ENCODE measurements at places on chromosomes 7 and 10.

- DNase-seq: no peak
These were observed 159.2 kb upstream of the ITGB1 start for GRCh38 chr10:33117230-33117629.

GRCh38 chr10:27816320-27816719, 70.7 kb upstream of the MKX start:
- DNase-seq: no peak

GRCh38 chr10:104233817-104234216, 1.7 kb upstream of the CFAP43 start:
- DNase-seq: no peak

DNA sequence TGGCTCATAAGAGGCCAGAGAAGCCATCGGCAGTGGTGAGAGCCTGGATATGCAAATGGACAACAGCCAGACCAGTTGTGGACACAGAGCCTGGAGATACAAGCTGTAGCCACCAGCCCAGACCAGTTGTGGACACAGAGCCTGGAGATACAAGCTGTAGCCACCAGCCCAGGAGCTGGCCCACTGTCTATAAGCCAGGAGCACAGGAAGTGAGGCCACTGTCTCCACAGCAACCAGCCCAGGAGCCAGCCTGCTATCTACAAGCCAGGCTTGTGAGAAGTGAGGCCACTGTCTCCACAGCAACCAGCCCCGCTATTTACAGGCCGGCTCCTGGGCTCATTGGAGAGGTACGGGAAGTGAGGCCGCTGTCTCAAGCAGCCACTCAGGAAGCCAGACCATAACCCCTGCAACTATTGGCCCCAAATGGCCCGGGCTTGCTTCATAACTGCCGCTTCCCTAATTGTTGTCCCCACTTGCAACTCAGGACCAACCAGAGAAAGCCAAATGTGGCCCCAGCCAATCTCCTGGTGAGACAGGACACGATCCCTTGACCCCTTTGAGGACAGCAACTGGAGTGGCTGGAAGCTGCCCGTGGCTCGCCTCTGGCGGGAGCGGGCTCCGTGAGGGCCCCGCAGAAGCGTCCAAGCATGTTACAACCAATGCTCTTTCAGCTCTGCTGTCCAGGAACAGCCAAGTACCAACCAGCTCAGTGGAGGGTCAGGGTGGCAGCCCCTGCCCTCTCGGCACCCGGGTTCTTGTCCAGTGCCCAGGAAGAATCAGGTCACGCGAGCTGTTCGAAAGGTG, 44.1 kb upstream of the CNPY1 start:
- DNase-seq: no peak

DNA sequence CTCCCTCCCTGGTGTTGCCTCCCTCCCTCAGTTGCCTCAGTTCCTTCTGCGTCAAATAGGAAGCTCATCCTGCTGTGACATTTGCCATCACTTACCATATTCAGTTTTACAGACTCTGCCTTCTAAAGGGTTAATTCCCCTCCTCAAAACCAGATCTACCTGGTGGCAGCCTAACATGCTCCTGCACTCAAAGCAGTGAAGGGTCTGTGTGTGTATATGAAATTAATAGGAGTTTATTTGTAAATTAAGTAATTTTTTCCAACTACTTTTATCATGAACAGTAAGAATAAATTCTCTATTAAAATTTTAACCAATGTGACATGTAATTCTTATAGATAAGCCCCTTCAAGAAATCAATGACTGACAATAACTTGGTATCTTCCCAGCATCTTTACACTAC, 158.6 kb upstream of the INSYN2A start:
- no peak for DNase-seq

GRCh38 chr7:112437072-112437471, 13.2 kb upstream of the IFRD1 start:
- DNase-seq: no peak

DNA sequence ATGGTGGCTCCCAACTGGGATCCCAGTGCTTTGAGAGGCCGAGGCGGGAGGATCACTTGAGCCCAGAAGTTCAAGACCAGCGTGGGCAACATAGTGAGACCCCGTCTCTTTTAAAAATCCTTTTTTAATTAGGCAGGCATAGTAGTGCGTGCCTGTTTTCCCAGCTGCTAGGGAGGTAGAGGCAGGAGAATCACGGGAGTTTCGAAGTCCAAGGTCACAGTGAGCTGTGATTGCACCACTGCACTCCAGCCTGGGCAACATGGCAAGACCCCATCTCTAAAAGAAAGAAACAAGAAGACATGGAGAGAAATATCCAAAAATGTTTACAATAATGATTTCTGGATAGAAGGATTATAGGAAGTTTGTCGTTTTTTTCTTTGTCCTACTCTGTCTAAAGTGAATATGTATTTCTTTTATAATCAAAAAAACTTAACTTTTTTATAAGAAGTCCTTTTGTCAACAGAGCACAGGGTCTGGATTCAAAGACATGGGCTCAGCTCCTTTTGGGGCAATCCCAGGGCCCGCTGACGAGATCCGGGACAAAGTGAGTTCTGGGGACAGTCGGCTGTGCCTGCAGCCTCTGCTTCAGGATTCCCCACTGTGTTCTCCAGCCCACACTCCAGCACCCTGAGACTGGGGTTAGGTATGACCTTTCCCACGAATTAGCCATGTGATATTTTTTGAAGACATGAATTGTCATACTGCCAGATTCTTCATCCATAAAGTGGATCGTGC, 45.6 kb downstream of the PDGFA start:
- no peak for DNase-seq

DNA sequence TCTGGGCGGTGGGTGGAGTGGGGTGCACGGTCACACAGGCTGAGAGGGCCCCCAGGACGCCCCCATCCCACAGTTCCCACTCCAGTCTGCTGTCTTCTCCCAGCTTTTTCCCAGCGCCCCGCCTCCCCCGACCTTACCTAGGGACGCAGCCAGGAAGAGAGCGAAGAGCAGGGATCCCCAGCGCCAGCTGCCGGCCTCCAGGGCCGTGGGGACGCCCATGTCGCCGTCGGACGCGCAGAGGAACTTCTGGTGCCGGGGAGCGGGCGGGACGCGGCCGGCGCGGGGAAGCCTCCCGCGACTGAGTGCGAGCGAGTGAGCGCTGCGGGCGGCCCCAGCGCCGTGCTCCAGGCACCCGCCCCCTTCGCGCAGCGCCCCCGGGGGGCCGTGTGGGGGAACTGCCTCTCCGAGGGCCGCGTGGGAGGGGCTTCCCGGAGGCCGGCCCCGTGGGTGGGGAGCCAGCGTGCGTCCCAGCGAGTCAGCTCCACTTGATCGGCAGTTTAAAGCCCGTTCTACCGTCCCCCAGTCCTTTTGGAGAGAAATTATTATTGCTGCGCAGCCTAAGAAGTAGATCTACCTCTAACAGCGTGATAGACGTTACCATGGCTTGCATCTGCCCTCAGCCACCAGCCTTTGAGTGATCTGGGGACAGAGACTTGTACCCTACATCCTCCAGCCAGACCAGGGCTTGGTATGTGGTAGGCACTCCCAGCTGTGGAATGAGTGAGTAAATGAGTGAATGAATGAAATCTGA, at the start of gene VSIR:
TSS of gene VSIR (minus strand) at position 300 of the 751 bp plus-strand sequence. CDS start at position 219, 81 bp downstream.
- DNase-seq: no peak

GRCh38 chr7:37918526-37918925, 1.9 kb upstream of the SFRP4 start:
- DNase-seq: no peak

DNA sequence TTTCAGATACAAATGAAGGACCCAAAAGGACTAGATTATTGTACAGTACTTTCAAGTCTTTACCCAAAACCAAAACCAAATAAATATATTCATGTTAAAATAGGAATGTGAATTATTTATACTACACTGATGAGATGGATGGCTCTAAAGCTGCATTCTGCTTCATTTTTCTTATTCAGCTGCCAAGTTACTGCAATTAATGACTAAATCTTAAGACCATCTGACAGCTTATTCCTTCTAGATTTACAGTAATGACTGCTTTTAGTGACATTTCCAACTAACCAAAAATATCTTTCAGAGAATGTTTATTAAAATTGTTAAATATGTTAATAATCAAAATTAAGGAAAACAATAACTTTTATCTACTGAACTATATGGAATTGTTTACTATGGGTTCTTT, 20.9 kb downstream of the ENKUR start:
- no peak for DNase-seq

DNA sequence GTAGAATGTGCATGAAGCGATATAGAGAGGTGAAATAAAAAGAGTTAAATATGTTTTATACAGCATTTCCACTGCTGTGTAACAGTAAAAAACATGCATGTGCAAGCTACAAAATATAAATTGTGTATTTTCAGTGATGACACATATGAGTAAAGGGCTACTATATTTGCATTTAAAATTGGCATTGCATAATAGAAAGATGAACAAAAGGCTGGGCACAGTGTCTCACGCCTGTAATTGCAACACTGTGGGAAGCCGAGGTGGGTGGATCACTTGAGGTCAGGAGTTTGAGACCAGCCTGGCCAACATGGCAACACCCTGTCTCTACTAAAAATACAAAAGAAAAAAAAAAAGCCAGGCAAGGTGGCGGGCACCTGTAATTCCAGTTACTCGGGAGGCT, 79.8 kb upstream of the CCDC71L start:
- no peak for DNase-seq

DNA sequence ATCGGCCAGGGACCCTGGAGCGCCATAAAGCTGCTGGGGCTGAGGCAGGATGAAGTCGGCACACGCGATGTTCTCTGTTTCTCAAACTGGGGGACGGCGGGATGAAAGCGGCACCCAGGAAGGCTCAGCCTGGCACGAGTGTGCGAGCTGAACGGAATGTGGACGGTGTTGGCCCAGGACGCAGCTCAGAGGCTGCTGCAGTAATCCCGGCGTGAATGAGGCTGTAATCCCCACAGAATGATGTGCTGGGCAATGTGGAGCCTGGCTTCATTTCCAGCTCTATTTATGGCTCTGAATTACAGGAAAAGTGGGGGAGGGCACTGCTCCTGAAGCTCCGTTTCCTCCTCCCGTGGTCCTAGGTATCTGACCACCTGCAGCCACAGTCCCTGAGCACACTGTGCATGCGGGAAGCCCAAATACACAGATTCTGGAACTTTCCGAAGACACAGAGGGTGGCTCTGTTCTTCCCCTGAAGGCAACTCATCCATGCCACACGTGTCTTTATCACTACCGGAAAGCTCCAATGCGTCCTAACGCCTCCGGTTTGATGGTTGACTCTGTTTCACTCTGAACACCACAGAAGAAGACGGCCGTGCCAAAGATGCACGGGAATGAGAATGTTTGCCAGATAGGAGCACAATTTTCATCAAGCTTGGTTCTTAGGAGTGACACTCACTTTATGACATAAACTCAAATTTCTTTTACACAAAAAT, 37.6 kb downstream of the KLF6 start:
- DNase-seq: no peak
